GM12891 (cell line): ENCODE measurements at places on chromosomes 5 and 9.

- no peak for DNase-seq
These were observed 69.7 kb downstream of the TRIO start for GRCh38 chr5:14212838-14213237.

DNA sequence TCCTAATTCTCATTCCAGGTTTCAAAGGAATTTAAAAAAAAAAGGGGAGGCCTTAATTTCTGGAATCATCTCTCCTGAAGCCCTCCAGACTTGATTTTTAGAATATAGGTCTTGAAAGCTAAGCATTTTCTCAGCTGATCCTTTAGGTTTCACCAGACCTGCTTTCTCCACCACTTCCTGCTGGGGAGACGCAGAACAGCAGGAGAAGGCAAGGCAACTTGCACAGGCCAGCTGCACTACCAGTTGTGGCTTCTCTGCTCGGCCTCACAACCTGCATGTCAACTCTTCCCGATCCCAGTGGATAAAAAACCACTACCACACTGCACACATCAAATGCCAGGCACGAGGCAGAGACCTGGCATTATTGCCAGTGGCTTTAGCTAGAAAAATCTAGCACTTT, 119.8 kb downstream of the SIL1 start:
- DNase-seq = no peak

DNA sequence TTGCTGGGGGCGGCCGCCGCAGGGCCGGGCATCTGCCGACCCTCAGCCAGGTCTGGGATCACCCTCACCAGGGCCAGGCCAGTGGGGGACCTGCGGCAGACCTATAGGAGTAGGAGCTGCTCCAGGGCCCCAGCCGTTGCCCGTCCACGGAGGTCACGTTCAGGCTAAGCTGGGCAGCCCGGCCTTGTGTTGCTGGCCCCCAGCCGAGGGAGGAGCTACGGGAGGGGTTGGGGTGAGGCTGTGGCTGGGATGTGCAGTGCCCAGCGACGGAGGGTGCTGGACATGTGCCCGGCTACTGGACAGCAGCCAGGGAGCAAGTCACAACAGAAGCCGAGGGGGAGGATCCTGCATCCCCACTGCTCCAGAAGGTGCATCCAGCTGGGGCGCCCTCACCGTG, 39.6 kb upstream of the SLC6A19 start:
- no peak for DNase-seq

DNA sequence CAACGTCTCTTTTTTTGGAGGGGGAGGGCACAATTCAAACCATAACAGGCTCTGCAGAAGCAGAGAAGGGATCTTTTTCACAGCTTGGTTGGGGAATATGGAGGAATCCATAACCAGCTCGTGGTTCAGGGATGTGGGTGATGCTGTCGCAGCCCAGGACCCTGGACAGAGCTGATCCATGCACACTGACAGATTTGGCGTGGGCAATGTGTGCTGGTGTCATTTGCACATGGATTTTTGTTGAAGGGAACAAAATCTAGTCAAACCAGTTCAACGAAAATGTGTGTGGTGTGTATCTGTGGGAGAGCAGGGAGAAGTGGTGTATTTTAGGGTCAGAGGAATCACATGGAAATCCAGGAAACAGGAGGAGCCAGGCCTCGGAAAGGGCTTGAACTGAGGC, 4.2 kb downstream of the DOCK2 start:
- DNase-seq = no peak

DNA sequence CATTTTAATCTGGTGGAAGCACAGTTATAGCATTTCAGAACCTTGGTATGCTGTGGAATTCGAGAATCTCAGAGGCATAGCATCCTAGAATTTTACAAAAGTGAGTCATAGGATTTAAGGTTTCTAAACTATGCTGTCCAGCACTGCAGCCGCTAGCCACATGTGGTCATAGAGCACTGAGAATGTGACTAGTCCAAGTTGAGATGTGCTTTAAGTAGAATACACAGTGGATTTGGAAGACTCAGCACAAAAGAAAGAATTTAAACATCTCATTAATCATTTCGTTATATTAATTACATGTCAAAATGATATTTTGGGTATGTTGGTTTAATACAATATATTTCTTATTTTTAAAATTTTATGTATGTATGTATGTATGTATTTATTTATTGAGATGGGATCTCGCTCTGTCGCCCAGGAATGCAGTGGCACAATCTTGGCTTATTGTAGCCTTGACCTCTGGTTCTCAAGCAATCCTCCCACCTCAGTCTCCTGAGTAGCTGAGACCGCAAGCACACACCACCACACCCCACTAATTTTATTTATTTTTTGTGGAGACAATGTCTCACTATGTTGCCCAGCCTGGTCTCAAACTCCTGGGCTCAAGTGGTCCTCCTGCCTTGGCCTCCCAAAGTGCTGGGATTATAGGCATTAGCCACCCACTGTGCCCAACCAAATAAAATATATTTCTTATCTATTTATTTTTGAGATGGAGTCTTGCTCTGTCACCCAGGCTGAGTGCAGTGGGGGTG, 20.4 kb upstream of the RPS14 start:
- DNase-seq = no peak
